ENCODE measurements at places on chromosomes 13 and 19. TPM values are rescaled to one million over a fixed set of nuclear protein-coding genes. Genes with fewer than 3 reads are reported as not detected.

- DNase-seq = no peak
Measured at GRCh38 chr19:18416778-18417249, 2.4 kb upstream of the SSBP4 start.

DNA sequence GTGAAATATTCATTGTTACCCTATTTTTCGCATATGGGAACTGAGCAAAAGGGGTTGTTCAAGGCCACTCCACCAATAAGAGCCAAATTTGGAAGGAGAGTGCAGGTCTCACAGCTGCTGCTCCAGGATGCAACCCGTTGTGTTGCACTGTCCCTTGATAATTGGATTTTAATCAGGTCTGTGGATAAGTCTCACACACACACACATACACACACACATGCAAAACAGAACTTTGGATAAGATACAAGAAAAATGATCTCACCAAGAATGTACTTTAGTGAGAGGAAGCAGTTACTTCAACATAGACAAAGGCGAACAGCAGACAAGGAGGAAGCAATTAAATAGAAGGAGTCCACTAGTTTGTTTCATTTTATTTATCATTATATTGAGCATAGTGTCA, 127.3 kb upstream of the EDNRB start:
- no peak for DNase-seq

- DNase-seq = no peak
Measured at GRCh38 chr13:36628377-36629056, 45.3 kb upstream of the SERTM1 start.

- DNase-seq = no peak
Measured at GRCh38 chr13:20891768-20892167, 10.8 kb downstream of the XPO4 start.

DNA sequence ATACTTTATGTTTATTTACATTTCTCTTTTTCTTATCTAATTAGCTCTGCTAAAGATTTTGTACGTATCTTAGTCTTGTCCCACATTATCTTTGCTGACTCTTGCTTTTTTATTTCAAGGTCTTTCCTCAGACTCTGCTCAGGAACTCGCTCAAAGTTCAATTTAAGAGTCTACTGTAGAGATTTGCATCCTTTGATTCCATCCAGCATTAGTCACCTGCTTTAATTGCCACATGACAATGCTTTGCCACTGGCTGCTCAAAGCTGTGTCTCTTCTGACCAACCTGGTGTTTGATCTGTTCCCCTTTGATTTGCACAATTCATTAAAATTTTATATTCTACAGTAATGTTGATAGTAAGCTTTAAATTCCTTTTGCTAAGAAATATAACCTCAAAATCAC, 157.9 kb upstream of the FREM2 start:
- no peak for DNase-seq

DNA sequence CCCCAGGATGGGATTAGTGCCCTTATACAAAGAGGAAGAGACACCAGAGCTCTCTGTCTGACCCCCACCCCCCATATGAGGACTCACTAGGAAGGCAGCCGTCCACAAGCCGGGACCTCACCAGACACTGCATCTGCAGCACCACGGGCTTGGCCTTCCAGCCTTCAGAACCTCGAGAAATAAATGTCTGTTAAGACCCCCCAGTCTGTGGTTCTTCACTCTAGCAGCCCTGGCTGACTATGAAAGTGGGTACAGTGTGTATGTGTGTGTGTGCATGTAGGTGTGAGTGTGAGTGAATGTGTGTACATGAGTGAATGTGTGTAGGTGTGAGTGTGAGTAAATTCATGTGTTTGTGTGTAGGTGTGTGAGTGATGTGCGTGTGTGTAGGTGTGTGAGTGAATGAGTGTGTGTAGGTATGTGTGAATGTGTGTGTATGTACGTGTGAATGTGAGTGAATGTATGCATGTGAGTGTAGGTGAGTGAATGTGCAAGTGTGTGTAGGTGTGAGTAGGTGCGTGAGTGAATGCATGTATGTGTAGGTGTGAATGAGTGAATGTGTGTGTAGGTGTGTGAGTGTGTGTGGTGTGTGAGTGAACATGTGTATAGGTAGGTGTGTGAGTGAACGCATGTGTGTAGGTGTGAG, 201.6 kb upstream of the ZNF536 start:
- no peak for DNase-seq

GRCh38 chr13:43278127-43278526, 254.7 kb downstream of the DNAJC15 start:
- no peak for DNase-seq

GRCh38 chr19:31319465-31319864, 29.8 kb downstream of the TSHZ3 start:
- no peak for DNase-seq

- DNase-seq = no peak
Measured at GRCh38 chr19:2271234-2272103, 10.5 kb downstream of the PEAK3 start.

DNA sequence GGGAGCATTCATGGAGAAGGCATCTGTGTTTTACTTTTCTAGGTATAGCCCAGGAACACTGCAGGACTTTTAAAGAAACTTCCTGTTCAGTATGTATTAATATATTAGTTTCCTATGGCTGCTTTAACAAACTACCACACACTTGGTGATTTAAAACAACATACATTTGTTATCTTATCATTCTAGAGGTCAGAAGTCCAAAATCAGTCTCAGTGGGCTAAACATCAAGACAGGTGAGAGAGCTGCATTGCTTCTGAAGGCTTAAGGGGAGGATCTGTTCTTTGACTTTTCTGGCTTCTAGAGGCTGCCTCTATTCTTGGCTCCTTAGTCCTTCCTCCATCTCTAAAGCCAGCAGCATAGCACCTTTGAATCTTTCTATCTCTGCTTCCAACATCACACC, 37.6 kb upstream of the DIAPH3 start:
- no peak for DNase-seq

GRCh38 chr13:107553838-107554237, 661.5 kb downstream of the LIG4 start:
- no peak for DNase-seq

- DNase-seq = peak; percentile 90
Measured at GRCh38 chr19:3094601-3095440, 659 bp downstream of the GNA11 start.

GRCh38 chr13:112648966-112649690, 40.7 kb upstream of the ATP11A start:
- DNase-seq = peak; percentile 69

CHAF1A gene
- 20.5 TPM for total RNA-seq

KCNK6 gene
- 29.2 TPM for total RNA-seq

GRCh38 chr13:78595495-78596398, 7.6 kb downstream of the POU4F1 start:
- peak; percentile 72 for DNase-seq

DNA sequence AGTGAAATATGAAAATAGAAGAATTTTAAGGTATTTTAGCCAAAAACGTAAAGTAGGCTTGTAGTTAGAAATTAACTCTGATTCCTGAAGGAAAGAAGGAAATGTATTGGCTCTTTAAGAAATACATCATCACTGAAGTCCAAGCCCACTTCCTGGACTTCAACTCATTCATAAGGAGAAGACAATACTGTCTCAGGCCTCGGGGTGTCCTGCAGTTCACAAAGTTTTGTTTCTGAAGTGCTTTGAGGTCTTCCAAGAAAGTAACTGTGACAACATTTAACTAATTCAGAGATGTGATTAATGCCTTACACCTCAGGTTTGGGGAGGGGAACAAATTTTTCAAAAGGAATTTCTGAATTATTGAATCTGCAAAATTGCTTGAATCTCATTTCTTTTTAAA, 65.8 kb upstream of the STARD13 start:
- DNase-seq = no peak

- no peak for DNase-seq
Measured at GRCh38 chr13:35566340-35566739, 89.9 kb upstream of the MAB21L1 start.

DNA sequence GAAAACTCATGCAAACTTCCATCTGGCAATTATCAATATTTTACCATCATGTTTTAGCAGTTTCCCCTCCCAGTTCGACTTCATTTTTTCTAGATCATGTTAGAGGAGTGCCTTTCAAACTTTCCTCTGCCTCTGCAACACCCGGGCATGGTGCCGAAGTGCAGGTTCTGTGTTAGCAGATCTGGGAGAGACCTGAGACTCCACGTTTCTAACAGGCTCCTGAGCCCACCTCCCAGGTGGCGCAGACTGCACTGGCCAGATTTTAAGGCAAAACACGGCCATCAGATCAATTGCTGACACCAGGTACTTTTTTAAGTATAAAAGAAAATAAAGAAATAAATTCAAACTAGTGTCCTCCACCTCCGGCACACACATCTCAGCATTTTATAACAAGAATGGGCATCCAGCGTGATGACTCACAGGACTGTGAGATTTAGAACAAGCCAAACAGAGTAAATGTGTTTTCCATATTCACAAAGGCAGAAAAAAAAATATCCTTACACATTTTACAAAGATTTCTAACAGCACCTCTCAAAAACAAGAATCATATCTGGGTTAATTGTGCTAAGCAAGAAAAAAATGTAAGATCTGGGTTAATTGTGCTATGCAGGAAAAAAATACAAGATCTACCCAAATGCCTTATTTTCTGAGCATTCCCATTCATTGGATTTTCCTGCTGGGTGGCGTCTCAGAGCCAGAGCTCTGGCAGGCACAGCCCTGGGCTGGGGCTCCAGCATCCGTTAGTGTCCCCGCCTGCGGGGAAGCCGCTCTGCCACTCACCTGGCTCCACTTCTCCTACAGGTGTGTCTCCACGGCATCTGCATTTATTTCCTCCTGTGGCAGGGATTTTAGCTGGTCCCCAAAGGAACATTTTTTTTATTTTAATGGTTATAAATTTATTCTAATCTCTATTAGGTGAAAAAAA, 127.9 kb upstream of the SOX1 start:
- DNase-seq = no peak

DNA sequence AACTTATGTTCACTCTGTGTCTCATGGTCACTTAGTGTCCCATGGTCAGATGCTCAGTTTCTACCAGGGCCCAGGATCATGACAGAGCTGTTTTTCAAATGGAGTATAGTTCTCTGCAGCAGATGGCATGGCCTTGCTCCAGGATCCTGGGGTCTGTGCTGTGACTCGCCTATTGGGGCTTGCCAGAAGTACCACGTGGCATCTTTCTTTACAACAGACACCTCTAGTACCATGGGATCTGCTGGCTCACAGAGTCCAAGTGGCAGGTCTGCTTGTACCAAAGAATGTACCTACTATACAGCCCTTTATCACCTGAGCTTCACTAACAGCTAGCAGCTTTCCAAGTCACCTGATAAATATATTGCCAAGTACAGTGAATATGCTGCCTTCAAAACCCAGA, 6.0 kb upstream of the RNF6 start:
- DNase-seq = no peak

DNA sequence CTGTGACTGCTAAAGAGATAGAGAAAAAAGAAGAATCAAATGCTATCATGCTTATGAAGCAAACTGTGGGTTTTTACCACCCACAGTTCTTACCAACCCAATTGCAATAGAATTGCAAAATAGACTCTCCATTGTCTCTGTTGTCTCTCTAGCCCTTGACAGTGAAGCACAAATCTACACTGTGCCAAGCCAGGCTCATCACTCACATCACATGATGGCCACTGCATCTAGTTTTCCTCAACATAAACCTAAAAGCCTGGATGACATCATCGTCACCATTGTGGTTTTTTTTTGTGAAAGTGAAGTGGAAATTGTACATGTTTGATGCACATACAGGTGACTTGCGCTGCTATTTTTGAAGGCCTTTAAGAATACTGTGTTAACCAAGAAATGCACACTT, 56.1 kb downstream of the KL start:
- DNase-seq = no peak

DIAPH3 gene
- total RNA-seq = 20.7 TPM

DNA sequence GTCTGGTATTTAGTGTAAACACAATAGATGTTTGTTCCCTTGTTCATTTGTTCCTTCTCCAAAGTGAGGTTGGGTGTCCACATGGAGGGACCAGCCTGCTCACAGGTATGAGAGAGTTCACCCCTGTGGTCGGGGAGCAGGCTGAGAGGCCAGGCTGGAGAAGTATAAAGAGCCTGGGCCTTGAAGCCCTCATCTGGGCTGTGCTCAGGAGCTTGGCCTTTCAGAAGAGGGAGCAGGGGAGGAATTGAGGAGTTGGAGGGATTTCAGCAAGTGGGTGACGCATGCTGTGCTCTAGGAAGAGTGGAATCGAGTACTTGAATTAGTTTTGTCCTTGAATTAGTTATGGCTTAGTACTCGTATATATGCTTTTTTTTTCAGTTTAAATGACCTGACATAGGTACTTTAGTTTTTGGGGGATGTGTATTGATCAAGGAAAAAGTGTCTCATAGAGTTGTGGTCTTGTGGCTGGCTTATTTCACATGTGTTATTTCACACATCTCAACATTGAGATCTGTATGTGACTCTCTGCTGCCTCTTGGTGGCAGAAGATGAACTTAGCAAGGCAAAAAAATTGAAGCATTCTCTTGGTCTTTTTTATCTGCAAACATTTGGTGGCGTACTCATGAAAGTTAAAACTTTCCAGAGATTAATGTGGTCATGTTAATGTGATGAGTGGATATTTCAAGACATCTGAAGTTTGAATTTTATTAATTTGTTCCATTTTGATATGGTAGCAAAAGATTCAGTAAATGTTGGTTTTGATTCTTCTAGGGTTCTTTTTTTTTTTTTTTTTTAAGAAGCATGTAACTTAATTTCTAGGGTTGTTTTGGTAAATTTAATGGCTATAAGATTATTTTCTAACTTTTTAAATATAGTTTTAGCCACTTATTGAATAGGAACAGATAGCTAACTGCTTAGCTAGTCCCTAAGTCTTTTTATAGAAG, 54.3 kb downstream of the SLAIN1 start:
- no peak for DNase-seq

FGF9 gene
- total RNA-seq = 0.90 TPM

C19orf67 gene
- total RNA-seq = not detected

GRCh38 chr13:106212386-106213010, 323.0 kb downstream of the EFNB2 start:
- no peak for DNase-seq

NAPSA gene
- total RNA-seq = 0.27 TPM

TIMM50 gene
- total RNA-seq = 65.7 TPM

GRCh38 chr19:44600466-44600865, 12.9 kb upstream of the IGSF23 start:
- DNase-seq = no peak

- DNase-seq = no peak
Measured at GRCh38 chr13:95007322-95007721, 293.9 kb downstream of the ABCC4 start.

GRCh38 chr19:10815969-10816644, 19.9 kb downstream of the TMED1 start:
- DNase-seq = no peak

DNA sequence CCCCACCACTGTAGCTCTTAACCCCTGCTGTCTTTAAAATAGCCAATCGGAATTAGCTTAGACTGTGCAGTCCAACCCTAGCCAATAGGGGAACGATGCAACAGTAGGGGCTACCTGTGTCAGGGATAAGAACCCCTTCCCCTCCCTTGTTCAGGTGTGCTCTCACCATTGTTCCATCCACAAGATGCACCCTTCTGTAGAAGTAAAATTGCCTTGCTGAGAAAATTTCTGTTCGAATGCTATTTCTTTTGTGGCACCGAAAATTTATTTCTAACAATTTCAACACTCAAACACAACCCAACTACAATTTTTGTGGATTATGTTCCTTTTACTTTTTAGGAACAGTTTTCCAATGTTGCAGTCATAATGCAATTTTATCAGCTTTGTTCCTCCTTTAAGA, 3.6 kb upstream of the ZNF583 start:
- DNase-seq = no peak

GRCh38 chr13:113465300-113465699, 12.0 kb upstream of the ADPRHL1 start:
- no peak for DNase-seq

KIR3DL2 gene
- not detected for total RNA-seq

PCSK4 gene
- 3.9 TPM for total RNA-seq

- no peak for DNase-seq
Measured at GRCh38 chr13:110301606-110302553, 5.1 kb downstream of the COL4A1 start.

ALKBH6 gene
- 23.7 TPM for total RNA-seq
